ENCODE measurements at places on chromosomes 11 and 22.

DNA sequence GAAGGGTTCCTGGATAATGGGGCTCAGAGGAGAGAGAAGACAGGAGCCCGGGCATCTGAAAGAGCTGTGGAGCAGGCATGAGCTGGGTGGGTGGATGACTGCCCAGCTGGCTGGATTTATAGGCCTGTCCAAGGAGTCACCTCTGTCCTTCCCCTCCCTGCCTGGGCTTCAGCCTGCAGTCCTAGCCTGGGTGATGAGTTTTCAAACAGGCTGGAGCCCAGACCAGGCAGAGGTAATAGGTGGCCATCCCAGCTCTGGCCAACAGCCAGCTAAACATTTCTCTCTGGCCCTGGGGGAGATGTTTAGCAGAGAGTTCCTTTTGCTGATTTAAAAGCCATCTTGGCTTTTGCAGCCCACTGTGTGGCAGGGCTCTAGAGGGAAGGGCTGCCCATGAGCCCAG is 5.4 kb downstream of the C11orf96 start:
- no peak for DNase-seq

GRCh38 chr11:130194241-130195023 is 34.9 kb downstream of the ST14 start:
- no peak for DNase-seq

GRCh38 chr11:1994121-1994520 is 3.5 kb downstream of the H19 start:
- DNase-seq, result no peak

GRCh38 chr11:42319921-42320320 is 860.5 kb upstream of the LRRC4C start:
- no peak for DNase-seq

DNA sequence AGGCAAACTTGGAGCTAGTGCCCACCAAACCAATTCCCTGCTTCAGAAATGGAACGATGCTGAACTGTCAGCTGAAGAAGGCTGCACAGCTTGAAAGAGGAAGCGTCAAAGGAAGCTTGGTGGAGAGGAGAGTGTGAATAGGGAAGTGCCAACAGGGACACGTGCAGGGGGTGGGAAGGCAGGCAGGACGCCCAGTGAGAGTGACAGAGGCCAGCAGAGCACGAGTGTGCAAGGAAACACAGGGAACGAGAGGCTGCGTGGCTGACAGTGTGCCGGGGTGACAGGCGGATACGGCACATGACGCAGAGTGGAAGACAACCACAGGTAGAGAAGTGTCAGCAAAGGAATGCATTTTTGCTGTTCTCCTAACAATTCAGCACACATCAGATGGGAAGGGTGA is 196.4 kb downstream of the LARGE1 start:
- no peak for DNase-seq

- no peak for DNase-seq
Measured at GRCh38 chr22:23904573-23905254, 10.5 kb downstream of the MIF start.

DNA sequence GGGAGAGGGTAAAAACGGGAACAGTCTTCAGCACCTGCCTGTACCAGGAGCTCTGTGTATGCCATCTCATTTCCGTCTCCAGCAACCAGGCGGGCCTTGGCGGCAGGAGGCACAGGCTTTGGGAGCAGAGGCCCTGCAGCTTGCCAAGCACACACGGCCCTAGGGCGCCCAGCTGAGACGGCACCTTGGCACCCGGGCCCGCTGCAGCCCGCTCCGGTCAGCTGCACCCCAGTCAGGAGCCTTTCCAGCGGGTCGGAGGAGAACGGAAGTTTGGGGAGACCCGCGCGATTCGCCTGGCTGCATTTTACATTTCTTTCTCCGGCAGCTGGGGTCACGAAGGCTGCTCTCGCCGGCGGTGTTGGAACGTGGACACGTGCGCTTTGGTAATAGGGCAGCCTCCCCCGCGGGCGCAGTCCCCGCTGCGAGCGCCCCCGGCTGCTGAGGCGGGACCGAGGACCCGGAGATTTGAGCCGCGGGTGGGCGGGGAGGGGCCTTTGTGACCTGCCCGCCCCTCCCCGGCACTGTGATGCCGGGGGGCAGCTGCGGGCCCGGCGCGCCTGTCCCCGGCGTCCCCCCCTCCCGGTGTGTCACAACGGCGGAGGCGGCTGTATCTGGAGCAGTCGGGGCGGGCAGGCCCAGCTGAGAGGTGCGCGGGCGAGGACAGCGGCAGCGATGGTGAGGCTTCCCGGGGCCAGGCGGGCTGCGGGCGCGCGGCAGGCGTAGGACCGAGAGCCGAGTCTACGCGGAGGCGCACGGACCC is at the start of gene TUBA8:
Gene TUBA8 (plus strand): TSS at position 616 of the 760 bp plus-strand sequence. CDS start 57 bp downstream, at position 673.
- no peak for DNase-seq

- DNase-seq, result no peak
Measured at GRCh38 chr22:43300891-43301676, 42.1 kb downstream of the SCUBE1 start.

- no peak for DNase-seq
Measured at GRCh38 chr11:86360775-86361395, 13.8 kb upstream of the CCDC81 start.

- no peak for DNase-seq
Measured at GRCh38 chr11:59802639-59803176, 7.9 kb downstream of the MRPL16 start.

DNA sequence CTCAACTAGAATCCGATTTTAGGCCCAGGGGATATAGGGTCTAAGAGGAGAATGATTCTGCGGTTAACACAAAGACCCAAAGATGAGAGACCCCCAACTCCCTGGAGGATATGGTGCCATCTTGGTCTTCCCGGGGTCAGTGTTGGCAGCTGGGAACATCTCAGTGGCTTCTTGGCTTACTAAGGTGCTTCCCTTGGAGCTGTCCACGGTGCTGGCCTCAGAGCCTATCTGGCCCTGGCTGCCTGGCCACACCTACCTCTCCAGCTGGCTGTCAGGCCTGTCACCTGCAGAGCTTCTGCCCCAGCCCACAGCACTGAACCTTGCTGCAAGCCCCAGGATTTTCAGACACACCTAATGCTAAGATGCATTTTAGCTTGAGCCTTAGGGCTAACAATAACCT is 70.7 kb upstream of the THY1 start:
- no peak for DNase-seq

DNA sequence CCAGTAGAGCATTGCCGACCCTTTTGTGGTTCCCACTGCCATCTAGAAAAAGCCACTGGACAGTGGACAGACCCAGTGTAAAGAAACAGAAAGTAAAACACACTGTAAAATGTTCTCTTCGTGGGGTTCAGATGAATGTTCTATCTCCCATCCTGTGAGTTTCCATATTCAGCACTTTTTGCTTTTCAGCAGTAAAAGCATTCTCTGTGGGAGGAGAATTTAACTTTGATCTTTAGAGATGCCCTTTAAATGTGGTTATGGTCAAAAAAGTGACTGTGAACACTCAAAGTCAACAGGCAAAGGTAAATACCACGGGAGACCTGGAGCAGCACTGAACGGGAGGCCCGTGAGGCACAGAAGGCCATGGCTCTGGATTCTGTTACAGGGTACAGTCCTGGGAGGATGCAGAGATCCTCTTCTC is 53.9 kb downstream of the FLI1 start:
- no peak for DNase-seq

GRCh38 chr11:66856496-66857233 is at the start of gene LRFN4:
LRFN4 (plus strand) TSS chr11:66857064; CDS start chr11:66857745, 681 bp downstream.
- DNase-seq, result no peak

DNA sequence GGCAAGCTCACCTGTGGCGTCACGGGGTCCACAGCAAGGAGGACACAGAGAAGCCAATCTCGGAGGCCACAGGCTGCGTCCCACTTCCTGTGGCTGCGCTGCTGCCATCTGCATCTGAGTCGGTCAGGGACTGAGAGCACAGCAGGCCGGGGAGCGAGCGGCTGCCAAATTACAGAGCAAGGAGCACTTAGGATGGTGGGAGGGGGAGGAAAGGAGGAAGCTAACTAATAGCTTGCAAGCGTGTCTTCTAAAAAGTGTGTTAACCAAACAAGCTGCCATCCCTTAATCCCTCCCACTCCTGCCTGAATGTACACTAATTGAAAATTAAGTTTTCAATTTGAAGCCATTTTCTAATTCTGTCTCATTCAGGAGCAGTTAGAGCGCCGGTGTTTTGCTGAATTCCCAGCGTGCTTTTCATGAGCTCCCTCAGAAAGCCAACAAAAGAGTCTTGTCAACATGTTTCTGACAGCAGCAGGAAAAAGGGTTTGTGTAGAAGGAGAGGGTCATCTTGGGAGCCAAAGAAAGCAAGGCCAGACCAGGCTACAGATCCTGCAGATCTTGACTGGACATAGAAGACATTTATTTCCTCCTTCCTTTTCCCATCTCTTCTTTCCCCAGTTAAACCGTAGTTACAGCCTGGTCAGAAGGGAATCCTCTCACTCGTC is 42.4 kb upstream of the API5 start:
- DNase-seq, result no peak
